ENCODE measurements at places on chromosomes 12 and 14.

DNA sequence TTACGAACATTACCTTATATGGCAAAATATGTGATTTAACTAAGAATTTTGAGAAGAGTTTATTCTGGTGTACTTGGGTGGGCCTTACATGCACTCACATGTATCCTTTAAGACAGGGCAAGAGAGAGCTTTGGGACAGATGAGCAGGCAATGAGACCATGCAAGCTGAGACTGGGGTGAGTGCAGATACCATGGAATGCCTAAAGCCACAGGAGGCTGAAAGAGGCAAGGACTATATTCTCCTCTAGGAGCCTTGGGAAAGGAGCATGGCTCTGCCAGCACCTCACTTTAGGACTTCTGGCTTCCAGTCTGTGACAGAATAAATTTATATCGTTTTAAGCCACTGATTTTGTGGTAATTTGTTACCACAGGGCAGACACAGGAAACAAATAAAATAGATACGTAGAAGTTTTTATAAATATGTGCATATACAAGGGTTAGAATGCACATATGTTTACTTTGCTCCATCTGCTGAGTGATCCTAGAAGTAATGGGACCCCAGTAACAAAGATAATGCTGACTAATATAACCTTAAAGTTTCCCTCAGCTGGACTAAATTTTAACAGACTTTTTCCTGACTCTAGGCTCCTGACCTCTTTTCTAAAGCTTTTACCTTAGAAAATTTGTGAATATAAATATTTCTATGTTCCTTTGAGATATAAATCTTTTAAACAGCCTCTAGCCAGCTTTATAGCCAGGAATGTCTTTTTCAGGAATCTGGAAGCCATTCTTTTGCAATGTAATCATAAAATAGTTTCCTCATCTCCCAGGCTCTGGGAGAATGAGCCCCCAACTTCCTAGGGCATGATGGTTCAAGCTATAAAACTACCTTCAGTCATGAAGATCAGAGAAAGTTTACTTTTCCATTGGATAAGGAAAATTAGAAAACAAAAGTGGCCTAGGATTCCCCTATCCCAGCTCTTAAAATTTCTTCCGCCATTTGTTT, 216.8 kb downstream of the PPFIA2 start:
- no peak for DNase-seq

- no peak for DNase-seq
Observed at GRCh38 chr12:24719293-24719721, 229.6 kb downstream of the BCAT1 start.

DNA sequence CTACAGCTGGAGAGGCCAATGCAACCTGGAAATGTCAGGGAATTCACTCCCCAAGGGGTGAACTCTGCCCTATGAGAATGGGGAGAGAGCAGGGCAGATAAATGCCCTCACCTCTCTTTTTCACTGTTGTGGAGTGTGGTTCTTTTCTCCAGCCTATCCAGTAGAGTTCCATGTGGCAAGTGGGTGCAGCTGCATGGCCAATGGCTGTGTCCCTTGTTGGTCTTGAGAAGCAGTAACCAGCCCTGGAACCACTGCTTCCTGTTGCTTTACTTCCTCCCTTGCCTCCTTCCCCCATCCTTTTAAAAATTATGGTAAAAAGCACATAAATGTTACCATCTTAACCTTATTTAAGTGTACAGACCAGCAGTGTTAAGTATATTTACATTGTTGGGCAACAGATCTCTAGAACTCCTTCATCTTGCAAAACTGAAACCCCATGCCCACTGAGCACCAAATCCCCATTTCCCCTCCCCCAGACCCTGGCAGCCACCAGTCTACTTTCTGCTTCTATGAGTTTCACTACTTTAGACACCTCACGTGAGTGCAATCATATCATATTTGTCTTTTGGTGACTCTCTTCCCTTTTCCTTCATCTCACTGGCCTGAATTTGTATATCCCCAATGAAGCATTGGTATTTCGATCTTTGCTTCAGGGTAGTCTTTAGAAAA, 77.0 kb upstream of the GRIP1 start:
- DNase-seq = no peak

DNA sequence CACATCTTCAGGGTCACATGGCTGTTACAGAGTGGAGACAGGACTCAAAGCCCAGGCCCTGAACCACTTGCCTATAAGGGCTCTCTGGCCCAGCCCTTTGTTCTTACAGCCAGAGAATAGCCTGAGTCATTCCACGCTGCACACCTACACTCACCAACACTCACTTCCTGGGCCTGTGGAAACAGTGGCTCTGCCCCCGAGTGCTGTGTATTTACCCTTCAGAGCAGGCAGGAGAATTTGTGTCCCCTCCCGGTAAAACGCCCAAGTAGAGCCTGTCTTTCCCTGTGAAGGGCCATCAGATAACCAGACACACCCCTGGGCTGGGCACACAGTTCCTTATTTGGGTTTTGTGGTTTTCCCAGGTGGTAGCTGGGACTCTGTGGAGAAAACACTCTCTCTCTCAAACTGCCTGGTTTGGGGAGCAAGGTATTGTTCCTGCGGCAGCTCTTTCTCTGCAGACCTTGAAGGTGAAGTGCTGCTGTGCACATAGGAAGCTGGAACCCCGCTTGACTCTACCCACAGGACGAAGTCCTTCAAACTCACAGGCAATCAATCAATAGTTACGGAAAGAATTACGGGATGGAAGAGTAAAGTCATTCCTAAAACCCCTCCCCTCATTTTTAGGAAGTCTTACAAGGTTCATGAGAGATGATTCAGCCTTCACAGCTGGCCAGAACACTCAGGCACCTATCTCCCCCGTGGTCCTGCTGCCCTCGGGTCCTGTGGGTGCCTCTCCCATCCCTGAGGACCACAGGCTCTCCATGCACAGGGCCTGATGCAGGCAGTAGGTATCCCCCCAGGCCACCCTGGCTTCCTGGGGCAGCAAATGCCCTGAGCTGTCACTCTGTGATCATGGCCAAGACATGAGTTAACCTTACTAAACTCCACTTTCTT, 20.3 kb downstream of the FIGNL2 start:
- DNase-seq = no peak

DNA sequence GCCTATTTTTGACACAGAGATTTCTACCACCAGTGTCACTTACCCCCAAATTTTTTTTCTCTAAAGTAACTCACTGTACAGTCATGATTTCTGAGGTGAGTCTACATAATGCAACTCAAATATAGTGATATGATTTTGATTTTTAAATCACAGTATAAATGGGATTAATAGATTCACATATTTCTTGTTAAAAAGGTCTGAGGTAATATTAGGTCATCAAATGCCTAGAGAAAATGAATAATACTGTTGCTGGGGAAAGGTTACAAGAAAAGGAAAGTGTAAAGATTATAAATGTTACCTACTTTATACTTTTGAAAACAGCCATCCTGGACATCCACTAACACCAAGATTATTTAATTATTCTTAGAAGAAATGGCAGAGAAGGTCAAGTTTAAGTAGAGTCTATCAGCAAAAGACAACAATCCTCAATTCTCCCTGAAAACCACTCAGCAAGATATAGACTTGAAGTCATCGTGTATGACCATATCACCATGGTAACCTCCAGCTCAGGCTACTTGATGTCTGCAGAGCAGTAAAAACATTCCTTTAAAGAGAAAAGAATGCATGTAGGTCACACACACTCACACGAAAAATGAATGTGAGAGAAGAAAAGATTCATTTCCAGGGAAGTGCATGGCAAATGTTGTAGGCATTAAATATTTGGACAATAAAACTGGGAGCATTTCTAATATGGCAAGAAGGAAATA, 58.7 kb downstream of the CCDC59 start:
- no peak for DNase-seq

DNA sequence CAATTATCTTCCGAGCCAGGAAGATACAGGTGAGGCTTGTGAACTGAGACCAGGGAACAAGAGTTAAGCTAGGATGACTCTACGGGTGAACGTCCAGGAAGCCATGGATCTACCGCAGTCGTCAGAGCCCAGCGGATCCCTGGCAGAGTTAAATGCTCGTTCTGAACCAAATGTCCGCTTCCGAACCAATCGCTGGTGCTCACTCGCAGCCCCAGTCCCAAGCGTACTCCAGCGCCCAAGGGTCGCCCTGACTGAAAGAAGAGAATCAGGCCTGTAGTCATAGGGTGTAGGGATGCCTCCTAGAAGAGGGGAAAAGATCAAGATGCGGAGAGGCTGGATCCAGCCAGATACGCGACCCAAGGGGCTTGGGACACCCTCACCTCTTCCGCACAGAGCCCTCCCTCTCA, 283 bp downstream of the VIPAS39 start:
- peak; percentile 36 for DNase-seq

GRCh38 chr14:70422538-70422937, 5.6 kb upstream of the SYNJ2BP start:
- DNase-seq = no peak

- DNase-seq = no peak
Observed at GRCh38 chr14:52706286-52706685, 714 bp upstream of the PSMC6 start.

- DNase-seq = no peak
Observed at GRCh38 chr12:71566655-71567054, 97.0 kb downstream of the ZFC3H1 start.

GRCh38 chr12:100138803-100139098, 3.9 kb downstream of the BLTP3B start:
- no peak for DNase-seq

DNA sequence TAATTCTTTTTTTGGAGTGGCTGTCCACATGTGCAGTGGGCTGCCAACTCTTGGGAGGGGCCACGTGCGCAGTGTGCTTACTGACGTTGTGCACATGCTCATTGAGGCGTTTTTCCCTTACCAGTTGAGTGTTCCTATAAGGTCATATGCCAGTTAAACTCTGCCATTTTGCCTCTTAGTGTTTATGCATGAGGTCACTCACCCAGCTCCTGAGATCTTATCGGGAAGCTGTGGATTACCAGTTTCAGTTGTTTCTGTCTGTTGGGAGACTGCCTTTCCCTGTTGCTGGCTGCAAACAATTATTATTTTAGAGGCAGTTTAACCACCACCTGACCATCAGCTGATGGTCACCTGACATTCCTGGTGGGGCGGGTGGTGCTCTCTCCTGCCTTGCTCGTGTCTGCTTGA, 16.1 kb upstream of the KIF21A start:
- no peak for DNase-seq

DNA sequence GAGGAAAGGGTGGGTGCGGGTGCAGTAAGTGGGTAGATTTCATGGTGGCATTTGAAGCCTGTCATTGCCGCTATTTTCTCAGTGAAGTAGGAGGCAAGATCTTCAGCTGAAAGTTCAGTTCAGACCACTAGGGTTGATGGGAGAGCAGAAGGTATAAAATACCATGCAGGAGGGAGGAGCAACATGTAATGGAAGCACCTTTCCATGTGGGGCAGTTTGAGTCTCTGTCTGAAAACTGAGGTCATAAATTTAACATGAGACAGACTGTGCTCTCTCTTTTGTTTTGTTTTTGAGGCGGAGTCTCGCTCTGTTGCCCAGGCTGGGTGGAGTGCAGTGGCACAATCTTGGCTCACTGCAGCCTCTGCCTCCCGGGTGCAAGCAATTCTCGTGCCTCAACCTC, 22.7 kb downstream of the LRRC74A start:
- DNase-seq = no peak

GRCh38 chr12:24945845-24946244, 3.1 kb downstream of the BCAT1 start:
- no peak for DNase-seq

- no peak for DNase-seq
Observed at GRCh38 chr14:94805680-94806288, 35.9 kb upstream of the GSC start.

GRCh38 chr12:57735952-57736740, 2.4 kb downstream of the AGAP2 start:
- no peak for DNase-seq

DNA sequence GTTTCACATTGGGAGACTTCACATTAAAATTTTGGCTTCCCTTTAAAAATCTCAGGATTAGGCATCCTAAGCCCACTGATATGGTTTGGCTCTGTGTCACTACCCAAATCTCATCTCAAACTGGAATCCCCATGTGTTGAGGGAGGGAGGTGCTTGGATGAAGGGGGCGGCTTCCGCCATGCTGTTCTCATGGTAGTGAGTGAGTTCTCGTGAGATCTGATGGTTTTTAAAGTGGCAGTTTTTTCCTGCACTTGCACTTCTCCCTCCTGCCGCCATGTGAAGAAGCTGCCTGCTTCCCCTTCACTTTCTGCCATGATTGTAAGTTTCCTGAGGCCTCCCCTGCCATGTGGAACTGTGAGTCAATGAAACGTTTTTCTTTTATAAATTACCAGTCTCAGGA, 65.7 kb upstream of the PLXNC1 start:
- DNase-seq = no peak

DNA sequence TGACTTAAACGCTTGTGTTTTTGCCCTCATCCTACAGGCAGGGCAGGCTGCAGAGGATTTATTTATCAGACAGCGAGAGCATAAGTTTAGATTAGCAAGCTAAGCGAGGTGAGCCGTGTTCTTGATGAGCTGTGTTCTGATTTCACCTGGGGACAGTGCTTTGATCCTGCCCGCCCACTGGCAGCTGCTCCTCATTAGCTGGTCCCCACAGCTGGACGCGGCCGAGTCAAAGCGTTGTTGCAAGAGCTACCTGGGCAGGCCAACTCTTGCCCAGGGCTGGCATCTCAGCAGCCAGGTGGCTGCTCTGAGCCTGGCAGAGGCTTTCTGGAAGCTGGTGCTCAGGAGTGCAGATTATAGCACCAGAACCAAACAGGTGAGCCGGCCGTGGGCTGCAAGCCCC, 46.8 kb upstream of the BEGAIN start:
- peak; percentile 56 for DNase-seq

- no peak for DNase-seq
Observed at GRCh38 chr12:70847871-70848270, 72.7 kb downstream of the PTPRR start.

DNA sequence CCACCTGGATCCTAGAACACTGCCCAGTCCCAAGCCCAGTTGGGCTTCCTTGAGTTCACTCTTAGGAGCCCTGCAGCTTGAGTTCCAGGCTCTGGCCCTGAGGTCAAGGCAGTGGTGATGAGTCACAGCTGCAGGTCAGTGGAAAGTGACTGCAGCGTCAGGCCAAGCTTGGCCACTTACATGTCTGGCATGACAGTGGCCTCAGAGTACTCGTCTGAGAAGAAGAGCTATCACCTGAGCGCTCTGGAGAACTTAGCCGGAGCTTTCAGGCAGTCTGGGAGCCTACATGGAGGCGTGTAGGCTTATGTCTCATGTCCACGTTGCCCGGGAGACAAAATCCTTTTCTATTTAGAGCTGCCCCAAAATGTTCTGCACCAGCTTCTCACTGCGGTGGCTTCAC, 75.6 kb downstream of the ARL6IP4 start:
- DNase-seq = no peak

GRCh38 chr14:74918380-74918779, 4.7 kb downstream of the RPS6KL1 start:
- no peak for DNase-seq

GRCh38 chr14:98952593-98953350, 319.2 kb downstream of the BCL11B start:
- DNase-seq = no peak

GRCh38 chr12:4134448-4135263, 138.9 kb upstream of the CCND2 start:
- no peak for DNase-seq

Data from NCI-H1105 treated with DMSO at 0.1 percent for 48 hours (cell line).